T-helper 22 cell (primary cell): ENCODE measurements at places on chromosomes 2 and 18.

DNA sequence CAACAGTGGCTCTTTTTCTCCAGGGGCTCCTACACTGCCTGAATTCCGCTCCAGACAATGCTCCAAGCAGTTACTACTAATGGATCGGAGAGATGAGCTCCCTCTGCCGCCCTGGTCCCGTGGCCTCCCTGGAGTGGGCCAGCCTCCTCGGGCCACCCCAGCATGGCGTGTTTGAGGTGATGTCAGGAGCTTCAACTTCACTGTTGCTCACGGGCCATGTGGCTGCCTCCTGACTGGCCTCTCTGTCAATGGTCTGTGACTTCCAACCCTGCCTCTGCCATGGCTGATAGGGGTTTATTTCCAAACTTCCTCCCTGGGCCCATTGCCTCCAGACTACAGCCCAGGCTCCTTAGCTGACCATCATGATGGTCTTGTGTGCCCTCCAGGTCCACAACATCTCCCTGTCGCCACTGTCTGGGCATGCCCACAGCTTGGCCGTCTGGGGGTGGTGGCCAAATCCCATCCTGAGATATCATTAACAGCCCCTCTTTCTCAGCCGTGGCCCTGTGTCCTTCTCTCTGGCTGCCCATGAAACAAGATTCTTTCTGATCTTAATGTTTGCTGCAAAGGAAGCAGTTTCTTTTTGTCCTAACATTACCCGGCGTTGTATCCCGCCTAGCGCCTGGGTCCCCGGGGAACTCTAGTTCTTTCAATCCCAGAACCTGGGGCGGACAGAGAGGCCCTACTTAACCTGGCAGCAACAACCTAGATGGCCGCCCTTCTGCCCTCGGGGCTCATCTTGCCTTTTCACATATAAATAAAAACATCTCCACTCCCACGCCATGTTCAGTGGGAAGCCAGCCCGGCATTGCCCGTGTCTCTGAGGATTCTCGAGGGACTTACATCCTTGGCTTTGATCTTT is 38.1 kb downstream of the ATOH8 start:
- no peak for DNase-seq

- DNase-seq, result no peak
Measured at GRCh38 chr2:235688511-235689426, 194.9 kb downstream of the AGAP1 start.

- DNase-seq, result no peak
Measured at GRCh38 chr2:8137801-8138200, 544.1 kb upstream of the ID2 start.

- DNase-seq, result no peak
Measured at GRCh38 chr2:46841621-46842020, 74.0 kb downstream of the MCFD2 start.

- no peak for DNase-seq
Measured at GRCh38 chr2:70431716-70432347, 121.8 kb downstream of the TGFA start.

DNA sequence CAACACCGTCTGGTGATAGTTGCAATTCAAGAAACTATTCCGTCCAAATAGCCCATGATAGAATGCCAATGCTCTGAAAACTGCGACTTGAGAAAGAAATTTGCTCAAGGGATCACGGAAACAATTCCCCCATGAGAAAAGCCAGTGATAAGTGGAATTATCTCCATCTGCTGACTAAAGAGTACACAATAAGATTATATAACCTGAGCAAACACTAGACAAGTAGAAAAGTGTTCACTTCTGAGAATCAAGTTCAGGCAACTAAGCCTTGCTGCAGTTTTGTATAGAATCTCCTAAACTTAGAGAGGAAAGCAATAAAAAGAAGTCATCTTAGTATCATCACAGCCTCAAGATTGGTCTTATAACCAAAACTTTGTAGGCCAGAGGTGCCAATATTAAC is 336.3 kb upstream of the NRXN1 start:
- no peak for DNase-seq

DNA sequence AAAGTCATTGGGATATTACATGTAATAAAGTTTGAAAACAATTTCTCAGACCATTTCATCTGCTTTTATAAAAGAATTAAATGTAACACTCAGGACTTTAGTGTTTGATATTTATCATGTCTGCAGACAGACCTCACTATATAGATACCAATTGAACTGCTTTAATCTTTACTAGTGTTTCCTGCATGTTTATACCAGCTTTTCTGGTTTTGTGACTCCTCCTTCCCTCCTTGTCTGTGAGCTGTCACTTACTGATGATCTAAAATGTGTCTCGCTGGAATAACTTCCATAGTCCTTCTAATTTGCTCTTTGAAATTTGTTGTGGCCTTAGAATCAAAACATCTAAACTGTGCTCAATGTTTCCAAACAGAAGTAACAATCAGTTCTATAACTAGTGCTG is 71.3 kb upstream of the TWSG1 start:
- no peak for DNase-seq

- DNase-seq, result no peak
Measured at GRCh38 chr2:209322905-209323512, 100.8 kb upstream of the MAP2 start.

DNA sequence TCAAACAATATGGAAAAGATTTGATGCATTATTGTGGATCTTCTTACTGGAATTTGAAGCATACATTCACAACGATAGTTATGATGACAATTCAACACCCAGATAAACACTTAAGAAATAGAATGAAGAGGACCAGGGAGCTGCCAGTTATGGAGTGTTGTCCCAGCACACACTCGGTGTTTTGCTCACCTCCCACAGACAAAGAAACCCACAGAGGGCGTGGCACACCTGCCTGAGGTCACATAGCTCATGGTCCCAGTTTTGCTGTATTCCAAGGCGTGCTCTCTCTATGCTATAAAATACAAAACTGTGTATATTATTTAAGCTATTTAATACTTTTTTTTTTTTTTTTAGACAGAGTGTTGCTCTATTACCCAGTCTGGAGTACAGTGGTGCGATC is 31.1 kb downstream of the EFR3B start:
- no peak for DNase-seq

DNA sequence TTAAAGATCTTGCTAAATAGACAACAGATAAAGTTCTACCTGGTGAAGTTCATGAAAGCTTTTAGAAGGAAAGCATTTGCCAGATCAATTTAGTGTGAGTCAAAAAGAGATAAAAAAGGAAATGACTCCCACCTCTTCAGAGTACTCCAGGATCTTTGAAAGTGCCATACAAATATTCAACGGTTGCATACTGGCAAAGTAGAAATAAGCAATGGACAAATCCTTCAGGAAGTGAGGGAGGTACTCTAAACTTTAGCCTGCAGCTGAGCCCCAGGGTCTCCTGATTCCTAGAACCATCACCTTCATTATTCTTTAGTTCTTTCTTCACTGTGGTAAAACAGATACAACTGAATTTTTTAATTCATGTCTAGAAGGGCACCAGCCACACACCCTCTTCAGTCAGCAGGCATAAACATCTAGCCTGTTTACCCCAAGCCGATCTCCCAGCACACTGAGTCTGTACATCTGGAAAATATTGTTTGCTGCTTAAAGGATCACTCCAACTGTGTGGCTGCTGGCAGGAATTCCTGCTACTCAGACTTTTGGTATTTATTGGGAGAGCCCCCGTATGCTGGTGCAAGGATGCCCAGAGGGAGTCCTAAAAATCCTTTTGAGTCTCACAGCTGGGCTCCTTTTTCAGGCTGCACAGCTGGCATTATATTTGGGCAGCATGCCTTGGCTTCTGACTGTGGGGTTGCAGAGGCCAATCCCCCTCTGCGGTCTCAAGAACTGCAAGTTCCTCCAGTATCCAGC is 72.3 kb upstream of the SESTD1 start:
- no peak for DNase-seq

DNA sequence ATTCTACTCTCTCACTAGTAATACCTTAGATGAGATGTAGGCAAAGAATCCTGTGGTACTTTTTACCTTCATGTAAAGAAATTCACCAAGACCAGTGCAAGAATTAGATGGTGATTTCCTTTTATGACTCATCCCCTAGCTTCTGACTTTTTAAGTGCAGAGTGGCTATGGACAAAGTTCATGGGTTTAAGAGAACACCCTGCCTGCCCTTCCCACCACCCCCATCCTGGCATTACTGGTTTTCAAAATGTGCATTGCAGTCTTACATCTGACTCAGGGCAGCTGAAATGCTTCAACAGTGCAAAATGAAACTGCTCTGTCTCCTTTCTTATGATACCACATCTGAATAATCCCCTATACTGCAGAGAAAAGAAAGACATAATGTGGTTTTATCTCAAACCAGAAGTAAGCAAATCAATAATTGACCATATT is 22.6 kb downstream of the MAIP1 start:
- no peak for DNase-seq

DNA sequence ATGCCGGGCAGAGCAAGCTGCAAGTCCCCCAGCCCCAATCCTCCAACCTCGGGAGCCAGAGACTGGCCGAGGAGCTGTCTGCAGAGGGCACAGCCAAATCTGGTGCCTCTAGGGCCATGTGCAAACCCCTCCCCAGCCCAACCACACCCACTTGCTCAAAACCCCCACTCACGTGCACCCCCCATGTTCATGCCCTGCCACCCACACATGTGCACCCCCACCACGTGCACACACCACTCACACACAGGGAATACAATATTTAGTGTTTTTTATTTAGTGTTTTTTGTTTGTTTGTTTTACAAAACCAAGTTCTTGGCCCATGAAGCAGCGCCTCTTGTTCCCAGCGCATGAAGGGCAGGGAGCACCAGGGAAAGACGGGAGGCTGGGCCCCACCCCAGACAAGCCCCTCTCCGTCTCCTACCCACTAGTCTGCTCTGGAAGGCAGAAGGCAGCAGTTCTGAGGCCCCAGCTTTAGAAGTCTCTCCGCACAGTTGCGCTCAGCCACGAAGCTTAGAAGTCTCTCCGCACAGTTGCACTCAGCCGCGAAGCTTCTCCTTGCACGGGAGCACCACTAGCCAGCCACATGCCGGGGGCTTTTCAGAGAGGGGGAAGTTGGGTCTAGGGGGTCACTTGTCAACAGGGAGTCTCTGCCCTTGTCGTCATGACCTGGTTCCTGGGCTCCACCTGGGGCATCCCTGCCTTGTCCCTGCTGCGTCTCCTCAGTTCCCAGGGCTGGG is 276.1 kb upstream of the HDAC4 start:
- DNase-seq, result no peak

GRCh38 chr2:206275312-206276055 is 1.0 kb downstream of the ZDBF2 start:
- no peak for DNase-seq
